Lung (tissue), 17 donors: ENCODE measurements at places on chromosomes 1 and 21. TPM values are rescaled to one million over a fixed set of nuclear protein-coding genes. Genes with fewer than 3 reads are reported as not detected.

DNA sequence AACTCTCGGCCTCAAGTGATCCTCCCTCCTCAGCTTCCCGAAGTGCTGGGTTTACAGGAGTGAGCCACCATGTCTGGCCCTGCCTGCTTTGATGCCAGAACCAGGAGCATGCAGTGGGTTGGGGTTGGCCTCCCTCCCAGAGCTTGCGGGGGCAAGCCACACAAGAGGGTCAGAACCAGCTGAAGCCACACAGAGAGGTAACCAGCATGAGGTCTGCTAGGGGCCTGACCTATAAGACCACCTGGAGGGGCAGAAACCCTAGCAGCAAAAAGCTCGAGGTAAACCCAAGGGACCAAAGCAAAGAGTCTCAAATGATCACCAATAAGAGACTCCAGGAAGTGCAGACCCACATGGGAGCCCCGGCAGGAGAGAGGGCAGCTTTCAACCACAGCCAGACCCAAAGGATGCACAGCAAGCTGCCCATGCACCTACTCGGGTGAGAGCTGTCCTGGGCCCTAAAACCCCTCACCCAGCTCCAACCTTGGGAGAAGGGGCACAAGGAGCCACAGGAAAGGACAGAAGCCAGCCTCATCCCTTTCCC lies 81.2 kb downstream of the TOMM20 start:
- H3K36me3 ChIP-seq: no peaks in the 10 kb centered on the region
- peaks cover 13% of the 10 kb centered on the region for H3K4me1 ChIP-seq
- H3K27ac ChIP-seq: peak overlapping the region; percentile 92

- H3K36me3 ChIP-seq: no peaks in the 10 kb centered on the region
- no peak for DNase-seq
- H3K4me1 ChIP-seq: no peaks in the 10 kb centered on the region
Measured at GRCh38 chr1:88662723-88663122, 21.4 kb upstream of the PKN2 start.

- no peaks in the 10 kb centered on the region for H3K36me3 ChIP-seq
- no peak overlapping the region for H3K27ac ChIP-seq
- no peaks in the 10 kb centered on the region for H3K4me1 ChIP-seq
- DNase-seq: no peak
- H3K4me3 ChIP-seq: no peak overlapping the region
Measured at GRCh38 chr1:231218078-231218477, 22.9 kb upstream of the GNPAT start.

MROH9 gene
- total RNA-seq: 3.5 TPM

DNA sequence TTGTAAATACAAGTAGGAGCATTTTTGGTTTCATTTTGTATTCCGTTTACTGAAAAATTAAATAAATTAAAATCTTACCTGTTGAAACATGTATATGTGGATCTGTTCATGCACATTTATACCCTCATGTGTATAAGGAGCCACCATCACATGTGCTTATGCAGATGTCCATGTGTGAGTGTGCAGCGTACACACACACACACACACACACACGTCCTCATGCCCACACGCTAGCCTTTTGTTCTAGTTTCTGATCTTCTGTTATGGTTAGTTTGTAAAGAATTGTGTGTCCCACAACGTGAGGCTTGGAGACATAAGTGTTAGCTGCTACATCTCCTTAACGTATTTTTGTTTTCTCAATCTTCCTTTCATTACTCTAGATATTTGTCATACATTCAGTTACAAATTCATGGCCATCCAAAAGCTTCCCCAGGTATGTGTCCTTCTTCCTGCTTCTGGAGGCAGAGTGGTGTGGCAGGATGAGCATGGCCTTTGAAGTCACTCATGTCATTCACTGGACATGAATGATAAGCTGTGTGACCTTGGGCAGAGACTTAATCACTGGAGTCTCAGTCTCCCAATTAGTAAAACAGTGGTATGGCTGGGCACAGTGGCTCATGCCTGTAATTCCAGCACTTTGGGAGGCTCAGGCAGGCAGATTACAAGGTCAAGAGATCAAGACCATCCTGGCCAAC lies 54.6 kb downstream of the TENT5C start:
- H3K4me3 ChIP-seq: no peak overlapping the region
- DNase-seq: no peak
- no peaks in the 10 kb centered on the region for H3K27me3 ChIP-seq
- no peak overlapping the region for H3K27ac ChIP-seq
- H3K4me1 ChIP-seq: no peaks in the 10 kb centered on the region
- H3K36me3 ChIP-seq: no peaks in the 10 kb centered on the region

- peaks cover 4% of the 10 kb centered on the region for H3K36me3 ChIP-seq
- no peak overlapping the region for H3K27ac ChIP-seq
- no peak overlapping the region for H3K4me3 ChIP-seq
- no peaks in the 10 kb centered on the region for H3K4me1 ChIP-seq
- no peak for DNase-seq
- no peaks in the 10 kb centered on the region for H3K27me3 ChIP-seq
Measured at GRCh38 chr1:25445993-25446538, 15.4 kb downstream of the MACO1 start.
